ENCODE measurements at places on chromosomes 3 and 15.

GRCh38 chr3:156339491-156339890, 215.4 kb downstream of the SSR3 start:
- no peak for DNase-seq

DNA sequence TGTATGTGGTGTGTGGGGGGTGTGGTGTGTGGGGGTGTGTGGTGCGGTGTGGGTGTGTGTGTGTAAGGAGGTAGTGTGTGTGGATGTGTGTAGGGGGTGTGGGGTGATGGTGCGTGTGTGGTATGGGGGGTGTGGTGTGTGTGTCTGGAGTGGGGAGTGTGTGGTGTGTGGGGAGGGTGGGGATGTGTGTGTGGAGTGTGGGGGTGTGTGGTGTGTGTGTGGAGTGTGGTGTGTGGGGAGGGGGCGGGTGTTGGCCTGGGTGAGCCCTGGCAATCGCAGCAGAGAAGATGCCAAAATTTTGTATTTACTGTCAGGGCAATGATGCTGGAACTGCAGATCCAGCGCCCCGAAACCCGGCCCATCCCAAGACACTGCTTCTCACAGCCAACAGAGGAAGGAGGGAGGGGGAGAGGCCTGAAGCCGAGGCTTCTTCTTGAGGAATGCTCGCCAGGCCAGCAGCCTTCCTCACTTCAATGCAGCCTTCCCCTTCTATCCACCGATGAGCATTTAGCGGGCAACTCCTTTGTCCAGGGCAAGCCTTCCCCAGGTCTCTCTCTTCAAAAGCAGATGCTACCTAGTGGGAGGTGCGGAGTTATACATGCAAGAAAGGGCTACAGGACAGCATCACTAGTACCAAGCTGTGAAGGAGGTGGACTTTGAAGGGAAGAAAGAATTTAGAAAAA, 11.9 kb upstream of the SRP14 start:
- no peak for DNase-seq

DNA sequence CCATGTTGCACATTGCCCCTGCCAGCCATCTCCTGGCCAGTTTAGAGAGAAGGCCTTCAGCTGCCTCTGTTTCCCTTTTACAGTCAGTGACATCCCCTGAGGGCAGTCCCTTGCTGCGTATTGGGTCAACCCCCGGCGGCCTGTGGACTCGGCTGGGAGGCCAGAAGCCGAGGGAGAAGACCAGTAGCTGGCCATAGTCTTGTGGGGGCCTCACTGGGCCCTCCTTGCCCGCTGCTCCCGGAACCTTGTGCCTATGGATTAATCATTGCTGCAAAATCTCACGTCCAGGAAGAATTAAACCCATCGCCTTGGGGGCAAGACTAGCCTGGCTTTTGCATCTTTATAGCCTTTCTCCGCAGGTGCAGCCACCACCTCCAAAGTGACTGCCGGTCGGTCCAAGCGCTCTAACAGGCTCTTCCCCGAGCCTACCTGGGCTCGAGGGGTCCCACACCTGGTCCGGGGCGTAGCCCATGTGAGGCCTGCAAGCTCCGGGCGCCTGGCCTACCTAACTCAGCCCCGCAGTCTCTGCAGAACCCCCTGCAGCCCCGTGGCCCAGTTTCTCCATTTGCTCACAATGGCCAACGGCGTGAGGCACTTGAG, 870 bp upstream of the CHAC1 start:
- no peak for DNase-seq

DNA sequence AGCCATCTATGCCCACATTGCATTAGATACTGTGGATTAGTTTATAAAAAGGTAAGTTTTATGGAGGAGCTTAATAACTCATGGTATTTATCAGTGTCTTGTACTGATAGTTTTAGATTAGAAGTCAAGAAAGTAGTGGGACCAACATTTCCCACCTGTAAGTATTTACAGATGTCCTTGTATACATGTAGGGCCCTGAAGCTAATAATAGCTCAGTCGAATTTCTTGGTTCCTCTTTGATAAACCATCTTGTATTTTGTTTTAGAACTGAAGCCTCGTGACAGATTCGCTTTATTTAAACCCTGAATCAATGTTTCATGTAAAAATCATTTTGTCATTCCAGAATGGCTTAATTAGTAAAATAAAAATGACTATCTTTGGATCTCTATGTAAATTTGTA, 73.4 kb downstream of the CRYBG3 start:
- no peak for DNase-seq

All from right renal pelvis (tissue), 4 donors.